Activated CD8-positive, alpha-beta memory T cell treated with anti-CD3 and anti-CD28 coated beads, Interleukin-2, amount 50 U/mL, for 48 hours (primary cell): ENCODE measurements at places on chromosomes 3 and 15.

DNA sequence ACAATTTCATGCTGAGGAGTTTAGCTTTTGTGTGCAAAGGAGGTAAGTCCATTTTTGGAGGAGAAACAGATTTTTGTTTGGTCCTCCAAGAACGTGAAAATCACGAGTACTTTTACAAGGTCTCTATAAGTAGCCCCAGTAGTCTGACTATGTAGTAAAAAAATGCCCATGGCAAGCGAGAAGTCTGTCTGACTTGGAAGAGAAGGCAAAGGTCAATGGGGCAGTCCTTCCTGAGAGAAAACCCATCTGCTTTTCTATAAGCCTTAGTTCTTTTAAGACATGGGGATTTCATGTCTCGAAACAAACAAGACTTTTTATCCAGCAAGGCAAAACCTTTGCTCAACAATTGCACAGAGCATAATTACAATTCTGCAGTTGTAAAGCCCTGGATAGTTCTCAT, 183.2 kb downstream of the GAP43 start:
- DNase-seq, result no peak

DNA sequence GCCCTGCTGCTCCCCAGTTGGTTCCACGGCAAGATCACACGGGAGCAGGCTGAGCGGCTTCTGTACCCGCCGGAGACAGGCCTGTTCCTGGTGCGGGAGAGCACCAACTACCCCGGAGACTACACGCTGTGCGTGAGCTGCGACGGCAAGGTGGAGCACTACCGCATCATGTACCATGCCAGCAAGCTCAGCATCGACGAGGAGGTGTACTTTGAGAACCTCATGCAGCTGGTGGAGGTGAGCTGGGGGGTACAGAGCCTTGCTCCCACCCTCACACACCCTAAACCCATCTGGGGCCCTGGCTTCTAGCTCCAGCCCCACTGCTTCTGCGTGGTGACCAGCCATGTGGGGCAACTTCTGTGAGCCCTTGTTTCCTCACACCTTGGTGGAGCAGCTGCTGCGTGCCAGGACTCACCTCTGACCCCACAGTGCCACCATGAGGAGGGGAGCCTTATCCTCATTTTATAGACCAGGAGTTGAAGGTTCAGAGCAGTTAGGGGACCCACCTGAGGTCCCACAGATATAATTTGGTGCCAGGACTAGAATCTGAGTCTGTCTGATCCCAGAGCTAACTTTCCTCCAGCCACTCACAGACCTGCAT, 13.3 kb upstream of the LMAN1L start:
- no peak for DNase-seq

DNA sequence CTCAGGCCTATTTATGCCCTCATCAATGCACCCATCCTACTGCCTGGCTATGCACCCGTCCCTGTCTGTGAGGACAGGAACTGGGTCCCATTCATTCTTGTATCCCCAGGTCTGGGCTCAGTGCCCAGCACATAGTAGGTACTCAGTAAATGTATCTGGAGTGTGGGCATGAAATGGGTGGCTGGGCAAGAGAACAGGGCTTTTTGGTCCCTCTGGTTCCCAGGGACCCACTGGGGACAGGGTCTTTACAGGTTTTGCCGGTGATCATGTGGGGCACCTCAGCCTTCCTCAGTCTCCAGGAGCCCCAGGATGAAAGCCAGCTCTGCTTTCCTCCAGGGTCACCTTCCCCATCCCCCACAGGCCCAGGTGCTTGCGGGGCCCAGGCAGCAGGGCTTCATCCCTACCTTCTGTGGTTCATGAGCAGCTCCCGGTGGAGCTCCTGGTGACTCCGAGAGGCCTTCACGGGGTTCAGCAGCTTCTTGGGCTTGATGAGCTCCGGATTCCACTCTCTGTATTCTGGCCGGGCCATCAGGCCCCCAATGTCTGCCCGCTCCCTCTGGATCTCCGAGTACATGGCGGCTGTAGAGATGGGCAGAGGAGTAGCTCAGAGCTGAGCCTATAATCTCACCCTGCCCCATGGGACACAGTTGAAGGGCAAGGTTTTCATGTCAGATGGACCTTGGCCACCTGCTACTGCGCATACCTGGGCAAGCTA, 7.7 kb downstream of the FAM107A start:
- DNase-seq, result peak; percentile 43

GRCh38 chr15:68989541-68990230, 24.8 kb upstream of the NOX5 start:
- DNase-seq, result no peak

DNA sequence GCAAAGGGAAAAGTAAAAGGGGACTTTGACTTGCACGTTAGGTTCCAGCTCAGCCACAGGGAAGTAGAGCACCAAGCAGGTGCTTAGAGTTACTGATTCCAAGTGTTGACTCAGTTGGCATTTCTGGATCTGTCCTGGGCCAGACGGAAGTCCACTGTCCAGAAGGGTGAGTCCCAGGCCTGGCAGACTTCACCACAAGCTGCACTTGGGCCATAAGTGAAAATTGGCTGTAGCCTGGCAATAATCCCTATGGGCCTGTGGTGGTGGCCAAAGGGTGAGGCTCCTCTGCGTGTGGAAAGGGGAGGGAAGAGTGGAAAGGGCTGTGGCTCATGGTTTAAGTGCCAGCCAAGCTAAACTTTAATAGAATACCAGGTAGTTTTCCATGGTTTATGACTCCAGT, 121.5 kb downstream of the DTWD1 start:
- DNase-seq, result no peak

DNA sequence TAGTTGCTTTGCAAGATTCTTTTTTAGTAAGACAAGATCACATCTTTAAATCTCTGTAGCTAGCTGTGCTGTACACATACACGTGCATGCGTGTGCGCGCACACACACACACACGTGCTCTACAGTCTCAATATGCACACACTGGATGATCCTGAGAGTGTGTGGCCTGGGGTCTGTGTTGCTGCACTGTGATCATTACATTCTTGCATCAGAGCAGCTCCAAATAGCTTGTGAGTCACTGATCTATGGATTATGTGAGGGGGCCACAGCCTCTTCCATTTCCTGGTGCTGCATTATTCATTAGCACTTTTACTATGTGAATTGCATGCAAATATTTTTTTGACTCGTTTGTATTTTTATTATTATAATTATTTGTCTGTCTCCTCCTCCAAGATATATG, 34.6 kb downstream of the MCTP2 start:
- DNase-seq, result no peak

- DNase-seq, result peak; percentile 40
Measured at GRCh38 chr15:89175617-89176191, 45.7 kb downstream of the RLBP1 start.

- DNase-seq, result no peak
Measured at GRCh38 chr3:186160691-186161243, 51.9 kb upstream of the ETV5 start.

GRCh38 chr3:72485641-72486040, 362.6 kb downstream of the SHQ1 start:
- DNase-seq, result no peak

DNA sequence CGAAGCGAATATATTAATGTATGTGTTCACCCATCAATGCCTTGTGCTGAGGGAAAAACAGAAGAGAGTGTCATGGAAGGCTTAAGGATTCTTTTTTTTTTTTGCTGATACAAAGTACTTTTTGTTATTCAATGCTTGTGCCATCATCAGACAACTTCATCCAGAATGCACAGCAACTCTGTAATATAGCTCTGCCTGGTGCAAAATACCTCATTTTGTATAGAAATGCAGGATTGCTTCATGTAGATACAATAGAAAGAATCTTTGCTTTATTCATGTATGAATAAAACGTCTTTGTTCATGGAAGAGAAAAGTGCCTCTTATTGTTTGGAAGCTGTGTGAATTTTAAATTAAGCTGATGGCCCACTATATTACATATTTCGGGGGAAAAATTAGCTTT, 62.9 kb downstream of the SH3GL3 start:
- DNase-seq, result no peak

DNA sequence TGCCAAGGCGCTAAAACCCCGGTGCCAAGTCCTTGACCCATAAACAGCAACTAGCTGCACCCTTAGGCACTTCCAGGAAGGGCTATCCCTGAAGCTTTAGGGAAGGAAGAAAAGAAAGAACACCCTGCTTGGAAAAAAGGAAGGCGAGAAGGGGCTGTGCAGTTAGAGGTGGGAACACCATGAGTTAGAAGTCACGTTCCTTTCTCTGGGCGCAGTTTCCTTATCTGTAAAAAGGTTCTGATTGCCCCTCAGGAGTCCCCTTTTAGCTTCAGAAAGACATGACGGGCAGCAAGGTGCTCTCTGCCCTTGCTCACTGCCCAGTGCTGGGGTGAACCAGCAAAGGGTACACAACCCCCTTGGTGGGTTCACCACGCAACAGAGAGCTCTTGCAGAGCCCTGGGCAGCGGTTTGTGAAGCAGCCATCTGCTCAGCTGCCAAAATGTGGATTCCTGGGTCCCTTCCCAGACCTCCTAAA, 798 bp downstream of the GCHFR start:
- DNase-seq, result peak; percentile 65

- peak; percentile 12 for DNase-seq
Measured at GRCh38 chr3:126110431-126111125, 26.7 kb upstream of the SLC41A3 start.

- no peak for DNase-seq
Measured at GRCh38 chr15:38521316-38521715, 43.3 kb downstream of the RASGRP1 start.

- no peak for DNase-seq
Measured at GRCh38 chr3:21524133-21524532, 226.9 kb downstream of the ZNF385D start.

DNA sequence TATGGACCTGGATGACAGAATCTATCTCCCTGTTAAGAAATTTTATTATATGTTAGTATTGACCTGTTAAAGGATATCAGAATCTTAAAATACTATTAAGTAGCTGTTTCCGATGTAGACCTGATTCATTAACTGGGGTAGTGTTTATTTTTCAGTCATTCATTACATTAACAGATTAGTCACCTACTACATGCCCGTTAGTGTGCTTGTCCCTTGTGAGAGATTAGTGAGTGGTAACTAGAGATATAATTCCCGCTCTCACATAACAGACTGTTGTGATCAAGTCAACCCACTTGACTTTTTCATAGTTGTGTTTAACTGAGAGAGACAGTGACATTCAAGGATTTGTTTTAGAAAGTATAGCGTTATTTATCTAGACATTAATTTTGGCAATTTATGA, 166.8 kb downstream of the TCF12 start:
- no peak for DNase-seq

GRCh38 chr3:192706272-192706671, 21.1 kb downstream of the FGF12 start:
- DNase-seq, result no peak

GRCh38 chr3:20060974-20061685, 20.9 kb downstream of the KAT2B start:
- no peak for DNase-seq

DNA sequence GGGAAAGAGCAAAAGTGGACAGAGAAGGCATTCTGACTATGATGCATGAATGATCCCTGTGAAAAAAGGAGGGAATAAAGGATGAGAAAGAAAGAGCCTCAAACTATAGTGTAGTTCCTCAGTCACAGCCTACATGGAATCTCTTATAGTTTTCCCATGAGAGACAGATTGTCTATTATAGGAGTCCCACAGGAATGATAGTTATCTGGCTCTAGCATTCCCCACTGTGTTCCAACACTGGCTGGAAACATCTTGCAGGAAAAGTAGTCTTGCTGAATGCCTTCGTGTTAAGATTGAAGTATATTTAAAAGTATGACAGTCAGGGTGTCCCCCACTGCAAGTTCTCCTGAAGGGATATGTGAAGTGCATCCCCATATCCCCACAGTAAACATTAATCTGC, 641.5 kb upstream of the NECTIN3 start:
- no peak for DNase-seq

DNA sequence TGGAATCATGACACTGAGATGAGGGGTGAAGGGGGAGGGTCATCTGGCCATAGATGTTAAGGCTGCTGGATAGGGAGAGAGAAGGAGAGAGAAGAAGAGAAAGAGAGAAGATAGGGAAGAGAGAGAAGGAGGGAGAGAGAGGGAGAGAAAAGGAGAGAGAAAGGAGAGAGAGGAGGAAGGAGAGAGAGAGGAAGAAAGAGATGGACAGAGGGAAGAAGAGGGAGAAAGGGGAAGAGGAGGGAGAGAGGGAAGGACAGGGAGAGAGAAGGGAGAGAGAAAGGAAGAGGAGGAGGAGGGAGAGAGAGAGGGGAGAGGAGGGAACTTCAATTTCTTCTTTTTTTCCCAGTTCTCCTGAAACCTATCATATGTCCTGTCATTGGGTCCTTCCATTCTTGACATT, 15.1 kb upstream of the RBP1 start:
- no peak for DNase-seq

- no peak for DNase-seq
Measured at GRCh38 chr15:71103102-71103676, 12.1 kb upstream of the THSD4 start.

DNA sequence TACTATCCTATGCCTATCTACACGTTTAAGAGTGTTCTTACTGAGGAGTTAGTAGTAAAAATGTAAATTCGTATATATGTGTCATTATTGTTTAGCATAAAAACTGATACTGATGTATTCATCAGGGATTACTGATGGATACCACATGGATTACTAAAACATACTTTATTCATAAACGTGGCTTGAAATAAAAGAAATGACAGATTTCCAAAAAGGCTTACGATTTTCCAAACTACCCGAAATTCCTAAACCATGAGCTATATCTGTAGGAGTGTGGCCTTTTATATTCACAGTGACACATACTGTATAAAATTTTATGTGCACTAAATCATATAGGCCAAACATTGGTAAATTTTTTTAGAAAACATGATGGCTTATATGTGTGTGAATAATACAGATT, 6.9 kb downstream of the TSC22D2 start:
- no peak for DNase-seq

- no peak for DNase-seq
Measured at GRCh38 chr3:10160925-10161324, 3.8 kb upstream of the IRAK2 start.

DNA sequence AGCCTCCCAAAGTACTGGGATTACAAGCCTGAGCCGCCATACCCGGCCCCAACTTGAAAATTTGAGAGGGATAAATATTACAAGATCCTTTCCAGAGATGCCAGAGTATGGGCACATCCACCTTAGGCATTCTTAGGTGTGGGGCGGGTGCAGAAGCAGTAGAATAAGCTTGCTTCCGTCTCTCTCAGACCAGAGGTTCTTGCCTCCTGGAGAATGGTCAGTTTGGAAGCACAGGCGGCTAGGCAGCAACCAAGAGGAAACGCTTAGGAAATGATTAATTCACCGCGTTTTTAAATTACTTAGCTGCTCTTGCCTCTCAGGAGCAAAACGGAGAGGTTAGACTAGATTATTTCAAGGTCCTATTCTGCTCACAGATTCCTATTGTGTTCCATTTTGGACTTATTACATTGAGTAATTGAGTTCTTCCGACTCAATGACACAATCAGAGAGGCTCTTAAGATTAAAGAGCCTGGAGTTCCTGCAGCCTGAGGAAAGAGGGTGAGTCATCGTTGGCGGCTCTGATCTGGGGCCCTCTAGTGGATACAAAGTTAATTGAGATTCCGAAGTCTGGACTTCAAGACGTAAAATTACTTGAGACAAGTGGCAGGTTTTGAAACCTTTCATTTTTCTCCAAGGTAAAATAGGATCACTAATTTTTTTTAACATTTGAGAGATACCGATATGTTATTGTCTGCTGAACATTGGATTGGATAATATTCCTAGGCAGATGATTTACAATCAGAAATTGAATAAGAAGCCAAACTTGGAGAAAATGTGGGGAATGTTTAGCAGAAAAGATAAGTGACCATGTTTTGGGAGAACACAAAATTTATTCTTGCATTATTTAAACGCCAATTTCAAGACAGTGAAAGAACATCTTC, 5.8 kb upstream of the TOPAZ1 start:
- no peak for DNase-seq

- DNase-seq, result no peak
Measured at GRCh38 chr3:66028457-66028856, 10.3 kb downstream of the MAGI1 start.
